RWPE2 (cell line): ENCODE measurements at places on chromosomes 13 and 19.

DNA sequence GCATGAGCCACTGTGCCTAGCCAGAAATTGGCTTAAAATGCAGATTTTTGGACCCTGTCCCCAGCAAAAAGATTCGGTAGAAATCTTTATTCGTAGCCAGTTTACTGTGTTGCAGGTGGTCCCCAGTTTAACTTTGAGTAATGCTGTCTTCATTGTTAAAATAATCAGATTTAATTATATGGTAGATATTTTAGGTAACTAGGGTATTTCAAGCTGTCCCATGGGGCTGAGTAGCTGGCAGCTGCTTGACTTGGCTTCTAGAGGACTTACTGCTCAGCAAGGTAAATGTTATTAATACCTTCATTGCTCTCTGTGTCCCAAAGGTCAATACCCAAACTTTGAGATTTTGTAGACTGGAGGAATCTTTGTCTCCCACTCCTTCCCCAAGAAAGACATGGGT lies 21.1 kb downstream of the LSM14A start:
- DNase-seq, result no peak

DNA sequence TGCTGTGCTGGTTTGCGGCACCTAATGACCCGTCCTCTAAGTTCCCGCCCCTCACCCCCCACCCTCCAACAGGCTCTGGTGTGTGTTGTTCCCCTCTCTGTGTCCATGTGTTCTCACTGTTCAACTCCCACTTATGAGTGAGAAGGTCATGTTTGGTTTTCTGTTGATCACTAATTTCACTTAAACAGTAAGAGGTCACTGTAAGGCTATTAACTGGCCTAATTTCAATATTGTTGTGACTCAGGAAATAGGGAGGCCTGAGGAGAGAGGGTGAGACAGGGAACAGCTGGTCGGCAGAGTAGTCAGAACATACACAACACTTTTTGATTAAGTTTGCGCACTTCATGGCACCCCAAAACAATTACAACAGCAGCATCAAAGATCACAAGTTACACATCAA lies 15.6 kb downstream of the TUBGCP3 start:
- DNase-seq, result no peak

- no peak for DNase-seq
These were observed 173.5 kb downstream of the DCT start for GRCh38 chr13:94305934-94306333.

- no peak for DNase-seq
These were observed 476.6 kb upstream of the NBEA start for GRCh38 chr13:34465423-34465922.

GRCh38 chr19:35975608-35976214 lies 19.3 kb upstream of the SDHAF1 start:
- DNase-seq, result no peak

DNA sequence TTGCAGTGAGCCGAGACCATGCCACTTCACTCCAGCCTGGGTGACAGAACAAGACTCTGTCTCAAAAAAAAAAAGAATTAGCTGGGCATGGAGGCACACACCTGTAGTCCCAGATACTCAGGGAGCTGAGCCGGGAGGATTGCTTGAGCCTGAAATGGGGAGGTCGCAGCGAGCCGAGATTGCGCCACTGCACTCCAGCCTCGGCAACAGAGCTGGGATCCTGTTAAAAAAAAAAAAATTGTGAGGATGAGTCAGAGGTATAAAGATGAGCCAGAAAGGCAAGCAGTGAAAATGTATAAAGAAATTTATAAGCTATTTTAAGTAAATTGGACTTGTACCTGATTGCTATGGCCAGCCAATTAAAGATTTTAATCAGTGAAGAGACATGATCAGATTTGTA lies 21.1 kb downstream of the KBTBD6 start:
- DNase-seq, result no peak

GRCh38 chr13:28636069-28636468 lies 22.9 kb upstream of the POMP start:
- no peak for DNase-seq

- no peak for DNase-seq
These were observed 47.2 kb upstream of the POMP start for GRCh38 chr13:28611654-28612131.

GRCh38 chr19:28535352-28535775 lies 677.6 kb downstream of the UQCRFS1 start:
- DNase-seq, result no peak

DNA sequence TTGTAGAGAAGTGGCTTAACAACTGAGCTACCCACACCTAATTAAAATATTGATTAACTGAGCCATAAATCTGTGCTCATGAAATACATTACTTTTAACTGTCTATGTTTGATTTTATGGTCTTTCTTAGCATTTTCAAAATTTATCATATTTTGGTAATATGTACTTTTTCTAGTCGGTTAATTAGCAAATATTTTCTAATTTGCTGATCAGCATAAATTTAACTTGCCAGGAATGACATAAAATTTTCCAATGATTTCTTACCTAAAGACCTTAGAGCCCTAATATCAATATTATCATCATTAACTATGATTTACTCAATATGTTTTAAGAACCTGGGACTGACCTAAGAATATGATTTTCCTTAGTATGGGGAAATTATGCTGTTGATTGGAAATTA lies 19.9 kb upstream of the COG6 start:
- no peak for DNase-seq

- no peak for DNase-seq
These were observed 41.5 kb downstream of the ZNF682 start for GRCh38 chr19:19997656-19998268.

- DNase-seq, result no peak
These were observed 140.9 kb downstream of the ABCC4 start for GRCh38 chr13:95160112-95160906.

DNA sequence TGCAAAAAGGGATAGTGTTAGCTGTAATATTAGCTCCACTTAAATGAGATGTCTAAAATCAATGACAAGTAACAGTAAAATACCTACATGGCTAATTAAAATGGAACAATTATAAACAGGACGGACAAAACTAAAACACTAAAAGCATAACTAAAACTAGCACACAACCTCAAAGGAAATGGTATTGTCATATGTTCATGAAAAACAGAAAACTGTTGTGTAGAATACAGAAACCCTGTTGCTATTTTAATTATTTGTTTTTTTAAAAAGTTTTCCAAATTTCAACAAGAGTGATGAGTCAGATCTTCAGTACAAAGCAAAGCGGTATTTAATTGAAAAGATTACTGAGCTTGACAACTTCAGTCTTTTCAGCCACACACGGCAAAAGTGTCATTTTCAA lies 4.2 kb downstream of the RCBTB2 start:
- DNase-seq, result no peak

GRCh38 chr19:49210901-49211451 lies 53.4 kb downstream of the TRPM4 start:
- no peak for DNase-seq

- no peak for DNase-seq
These were observed 50.8 kb downstream of the LATS2 start for GRCh38 chr13:21010621-21011020.

GRCh38 chr13:100230769-100231149 lies 141.9 kb downstream of the PCCA start:
- DNase-seq, result no peak

DNA sequence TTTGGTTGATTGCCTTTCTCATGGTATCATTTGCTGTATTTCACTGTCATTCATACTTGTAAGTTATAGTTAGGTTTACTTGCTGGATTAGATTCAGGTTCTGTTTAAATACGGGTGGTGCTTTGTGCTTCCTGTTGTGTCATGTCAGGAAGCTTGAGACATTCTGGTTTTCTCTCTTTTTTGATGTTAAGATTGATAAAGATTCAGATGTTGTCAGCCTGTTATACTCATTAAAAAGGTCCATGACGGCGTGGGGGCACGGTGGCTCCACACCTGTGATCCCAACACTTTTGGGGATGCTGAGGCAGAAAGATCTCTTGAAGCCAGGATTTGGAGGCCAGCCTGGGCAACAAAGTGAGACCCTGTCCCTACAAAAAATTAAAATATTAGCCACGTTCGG lies 45.7 kb downstream of the NAA16 start:
- DNase-seq, result no peak

DNA sequence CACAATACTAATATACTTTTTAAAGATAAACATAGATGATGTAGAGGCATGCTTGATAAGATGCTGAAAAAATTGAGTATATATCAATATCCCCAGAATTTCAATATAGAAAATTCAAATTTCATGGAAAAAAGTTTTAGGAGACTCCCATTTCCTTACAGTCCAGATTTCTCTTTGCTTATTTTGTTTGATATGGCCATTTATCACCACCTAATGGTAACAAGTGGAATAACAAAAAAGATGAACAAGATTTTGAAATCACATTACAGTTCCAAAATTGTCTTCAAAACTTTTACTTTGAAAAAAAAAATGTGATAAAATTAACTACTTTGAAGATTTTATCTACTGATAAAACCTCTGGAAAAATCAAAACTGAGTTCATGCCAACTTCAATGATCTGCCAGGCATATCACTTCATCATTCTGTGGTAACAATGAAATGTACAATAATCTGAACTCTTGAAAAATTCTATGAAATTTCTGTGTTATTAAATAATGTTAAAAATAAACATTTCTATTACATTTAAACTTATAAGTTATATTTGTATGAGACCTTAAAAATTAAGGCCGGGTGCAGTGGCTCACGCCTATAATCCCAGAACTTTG lies 17.5 kb downstream of the MIPEP start:
- no peak for DNase-seq

DNA sequence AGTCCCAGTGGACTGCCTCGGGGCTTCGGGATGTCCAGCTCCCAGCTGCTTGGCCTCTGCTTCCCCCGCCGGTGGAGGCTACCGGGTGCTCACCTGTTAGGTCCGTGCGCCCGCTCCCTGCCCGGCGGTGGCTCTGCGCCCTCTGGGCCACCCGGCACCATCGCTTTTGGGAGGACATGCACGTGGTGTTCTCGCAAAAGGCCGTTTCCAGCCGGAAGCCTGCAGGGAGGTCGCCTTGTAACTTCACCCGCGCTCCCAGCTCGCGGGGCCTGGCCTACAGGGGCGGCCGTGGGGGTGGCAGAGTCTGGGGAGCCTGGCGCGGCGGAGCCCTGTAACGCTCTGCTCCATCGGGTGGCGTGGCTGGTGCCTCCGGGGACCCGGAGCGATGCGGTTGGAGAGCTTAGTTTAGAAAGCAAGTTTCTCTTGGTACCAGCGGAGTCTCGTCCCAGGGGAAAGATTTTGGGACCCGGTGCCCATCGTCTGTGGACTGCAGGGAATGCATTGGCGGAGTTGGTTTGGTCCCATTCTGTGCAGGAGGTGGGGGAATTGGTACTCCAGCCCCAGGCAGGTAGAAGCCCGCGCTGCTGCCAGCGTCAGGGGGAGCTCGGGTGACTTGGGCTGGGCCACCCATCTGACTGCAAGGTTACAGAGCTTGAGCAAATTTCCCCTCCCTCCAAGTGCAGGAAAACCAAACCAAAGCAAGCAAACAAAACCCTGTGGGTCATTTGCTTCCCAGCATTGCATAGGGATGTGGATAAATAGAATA lies 673 bp downstream of the SPATA13 start:
- no peak for DNase-seq

- DNase-seq, result no peak
These were observed 203.2 kb downstream of the FGF14 start for GRCh38 chr13:102198418-102199311.

- no peak for DNase-seq
These were observed 20.2 kb upstream of the PGLS start for GRCh38 chr19:17491287-17491686.

DNA sequence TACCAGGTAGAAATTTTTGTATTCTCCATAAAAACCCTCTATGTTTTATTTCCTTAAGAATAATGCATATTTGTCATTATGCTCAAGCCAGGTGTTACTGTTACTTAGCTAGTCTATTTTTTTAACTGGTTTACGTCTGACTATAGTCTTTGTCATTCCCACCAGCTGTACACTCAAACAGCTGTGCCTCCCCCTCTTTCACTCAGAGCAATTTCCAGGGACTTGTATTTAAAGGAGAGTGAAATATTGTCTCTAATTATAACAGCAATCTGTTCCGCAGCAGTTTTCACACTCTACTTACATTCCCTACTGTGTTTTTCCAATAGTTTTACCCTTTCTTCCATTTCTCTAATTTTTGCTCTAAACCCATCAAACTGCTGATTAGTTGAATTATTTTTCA lies 813.6 kb upstream of the MIR17HG start:
- no peak for DNase-seq

GRCh38 chr13:33606692-33607091 lies 211.3 kb upstream of the RFC3 start:
- DNase-seq, result no peak

DNA sequence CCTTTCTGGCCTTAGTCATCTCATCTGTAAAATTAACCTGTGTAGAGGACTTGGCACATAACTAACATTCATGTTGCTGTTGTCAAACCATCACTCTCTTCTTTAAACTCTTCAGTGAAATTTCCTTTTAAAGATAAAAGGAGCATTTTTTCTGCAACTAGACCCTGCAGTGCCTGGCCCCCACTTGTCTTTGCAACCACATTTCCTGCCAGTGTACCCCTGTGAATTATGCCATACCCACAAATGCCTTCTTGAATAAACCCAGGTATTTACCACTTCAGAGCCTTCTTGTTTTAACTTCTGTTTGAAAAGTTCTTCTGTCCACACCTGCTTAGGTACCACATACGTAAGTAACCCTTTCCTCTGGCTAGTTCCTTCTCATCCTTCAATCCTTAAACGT lies 118.8 kb downstream of the CDK8 start:
- DNase-seq, result no peak

DNA sequence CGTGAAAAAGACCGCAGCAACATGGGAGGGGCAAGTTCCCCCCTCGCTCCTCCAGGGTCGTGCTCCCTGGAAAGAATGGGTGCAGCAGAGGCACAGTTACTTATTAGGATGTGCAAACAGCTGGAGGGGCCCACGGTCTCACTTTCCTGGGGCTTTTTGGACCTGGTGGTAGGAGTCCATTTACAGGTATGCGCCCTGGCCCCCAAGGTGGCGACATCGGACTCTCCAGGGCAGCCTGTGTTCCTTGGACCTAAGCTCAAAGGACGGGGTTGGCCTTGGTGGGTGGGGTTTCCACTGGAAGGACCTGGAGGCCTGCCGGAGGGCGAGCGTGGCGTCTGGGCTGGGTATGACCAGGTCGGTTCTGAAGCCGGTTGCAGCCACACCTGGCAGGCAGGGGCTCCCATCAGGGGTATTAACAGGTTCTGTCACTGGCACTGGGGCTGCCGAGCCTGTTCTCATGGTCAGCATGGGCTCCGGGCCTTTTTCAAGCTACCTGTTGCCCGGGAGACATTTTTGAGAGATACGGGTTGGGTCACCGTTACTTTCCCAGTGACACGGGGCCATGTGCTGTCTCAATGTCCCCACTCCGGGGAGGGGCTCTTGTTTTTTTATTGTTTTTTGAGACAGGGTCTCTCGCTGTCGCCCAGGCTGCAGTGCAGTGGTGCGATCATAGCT lies 5.9 kb downstream of the ZFR2 start:
- no peak for DNase-seq

- no peak for DNase-seq
These were observed 384.5 kb downstream of the IRS2 start for GRCh38 chr13:109401891-109402290.
